ENCODE measurements at places on chromosomes 5 and 9.

- no peak for DNase-seq
Measured at GRCh38 chr9:74795803-74796202, 91.9 kb downstream of the TRPM6 start.

DNA sequence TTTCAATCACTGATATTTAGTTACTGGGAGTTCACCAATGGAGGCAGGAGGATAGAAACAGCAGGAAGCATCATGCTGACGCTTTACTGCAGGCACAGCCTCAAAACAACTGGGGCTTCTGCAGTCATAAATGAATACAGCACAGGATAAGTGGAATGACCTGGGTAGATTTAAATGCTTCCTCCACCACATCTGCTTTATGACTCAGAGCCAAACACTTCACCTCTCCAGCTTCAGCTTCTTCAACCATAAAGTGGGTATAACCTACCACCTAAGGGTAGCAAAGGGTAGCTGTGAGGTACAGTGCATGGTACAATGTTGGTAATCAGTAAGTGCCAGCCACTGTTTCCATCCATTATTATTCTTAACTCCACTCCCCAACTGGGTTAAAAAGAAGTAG is 28.4 kb downstream of the RASEF start:
- DNase-seq: no peak

GRCh38 chr5:168409591-168410458 is 76.4 kb upstream of the RARS1 start:
- DNase-seq: no peak

- no peak for DNase-seq
Measured at GRCh38 chr5:44884036-44884435, 75.3 kb downstream of the MRPS30 start.

DNA sequence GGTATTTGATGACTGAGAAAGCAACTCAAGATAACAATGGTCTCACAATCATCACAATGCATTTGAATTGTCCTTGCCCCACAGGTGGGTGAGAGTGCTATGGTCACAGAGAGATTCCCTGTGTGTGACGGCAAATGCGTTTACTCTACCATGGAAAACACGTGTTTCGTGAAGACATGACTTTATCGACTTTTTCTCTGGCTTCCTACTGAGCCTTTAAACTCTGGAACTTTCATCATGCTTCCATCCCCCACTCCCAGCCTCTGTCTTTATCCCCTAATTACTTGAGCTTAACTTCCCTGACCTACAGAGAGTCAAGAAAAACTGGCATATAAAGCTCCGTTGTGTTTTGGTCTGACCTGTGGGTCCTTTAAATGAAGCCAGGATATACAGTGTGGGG is 414.1 kb upstream of the CLINT1 start:
- DNase-seq: no peak

DNA sequence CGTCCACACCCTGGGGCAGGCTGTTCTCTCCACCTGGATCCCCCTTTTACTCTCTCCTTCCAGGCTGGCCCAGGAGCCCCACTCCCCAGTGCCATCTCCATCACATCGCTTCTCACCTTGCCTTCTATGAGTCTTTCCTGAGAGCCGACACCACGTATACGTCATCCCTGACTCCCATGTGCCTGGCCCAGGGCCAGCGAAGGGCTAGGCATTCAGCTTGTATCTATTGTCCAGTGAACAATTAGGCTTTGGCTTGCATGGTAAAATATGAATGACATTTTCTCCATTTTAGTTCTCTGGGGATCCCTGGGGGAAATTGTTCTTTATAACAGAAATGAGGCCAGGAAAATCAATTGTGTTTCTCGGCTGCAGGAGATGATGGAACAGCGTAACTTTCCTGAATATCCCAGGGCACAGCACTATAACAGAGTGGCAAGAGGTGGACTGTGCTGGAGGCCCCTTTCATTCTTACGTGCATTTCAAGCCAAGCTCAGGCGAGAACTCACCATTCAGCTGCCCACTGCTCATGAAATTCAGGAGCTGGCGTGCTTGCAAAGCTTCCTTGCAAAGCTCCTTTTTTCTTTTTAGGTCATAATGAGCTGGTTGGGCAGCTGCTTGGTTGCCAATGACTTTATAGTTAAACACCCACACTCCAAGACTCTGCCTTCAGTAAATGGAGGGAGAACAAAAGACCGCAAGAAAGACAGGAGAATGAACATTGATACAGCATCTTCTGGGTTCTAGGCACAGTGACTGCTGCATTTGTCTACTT is 37.7 kb downstream of the NSG2 start:
- DNase-seq: no peak

GRCh38 chr9:83960991-83961390 is 19.0 kb downstream of the HNRNPK start:
- no peak for DNase-seq

DNA sequence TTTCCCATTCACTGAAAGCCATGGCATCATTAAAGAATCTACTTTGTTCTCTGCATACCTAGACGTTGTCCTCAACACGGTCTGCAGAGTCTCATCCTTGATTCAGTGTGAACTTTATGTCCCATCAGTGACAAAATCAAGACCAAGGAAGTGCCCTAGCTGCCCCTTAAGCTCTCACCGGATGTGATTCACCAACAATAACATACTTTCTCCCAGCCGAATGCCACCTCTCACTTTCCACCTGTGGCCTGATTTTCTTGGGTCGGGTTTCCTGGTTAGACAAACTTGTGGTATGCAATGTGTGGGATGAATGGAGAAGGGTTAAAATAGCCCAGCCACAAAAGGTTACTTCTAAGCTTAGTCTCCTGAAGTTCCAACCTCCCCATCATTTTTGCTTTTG is 145.3 kb upstream of the PAPPA start:
- DNase-seq: no peak

DNA sequence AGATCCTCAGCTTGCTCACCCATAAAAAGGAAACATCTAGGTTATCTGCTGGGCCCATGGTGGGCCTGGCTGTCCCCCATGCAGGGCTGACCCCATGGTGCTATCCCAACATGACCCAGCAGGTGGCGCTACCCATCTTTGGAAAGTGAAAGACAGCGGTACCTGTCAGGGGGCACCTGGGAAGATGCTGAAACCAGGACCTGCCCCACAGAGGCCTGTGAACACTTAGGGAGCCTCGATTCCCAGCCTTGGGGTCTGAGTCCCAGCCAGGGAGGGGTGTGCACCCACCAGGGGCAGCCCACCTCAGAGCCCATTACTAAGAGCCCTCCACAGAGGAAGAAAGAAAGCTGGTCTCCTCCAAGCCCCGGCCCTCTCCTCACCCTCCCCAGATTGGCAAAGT is 46.6 kb upstream of the IPPK start:
- peak; percentile 62 for DNase-seq

DNA sequence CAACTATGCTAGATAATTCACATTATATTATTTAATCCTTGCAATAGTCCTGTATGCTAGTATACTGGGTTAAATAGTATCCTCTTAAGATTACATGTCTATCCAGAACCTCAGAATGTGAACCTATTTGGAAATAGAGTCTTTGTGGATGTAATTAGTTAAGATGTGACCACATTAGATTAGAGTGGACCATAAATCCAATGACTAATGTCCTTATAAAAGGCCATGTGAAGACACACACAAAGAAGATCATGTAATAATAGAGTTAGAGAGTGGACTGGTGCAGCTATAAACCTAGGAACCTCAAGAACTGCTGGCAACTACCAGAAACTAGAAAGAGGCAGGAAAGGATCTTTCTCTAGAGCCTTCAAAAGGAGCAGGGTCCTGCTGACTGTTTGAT is 263.6 kb upstream of the PTGER4 start:
- DNase-seq: no peak

DNA sequence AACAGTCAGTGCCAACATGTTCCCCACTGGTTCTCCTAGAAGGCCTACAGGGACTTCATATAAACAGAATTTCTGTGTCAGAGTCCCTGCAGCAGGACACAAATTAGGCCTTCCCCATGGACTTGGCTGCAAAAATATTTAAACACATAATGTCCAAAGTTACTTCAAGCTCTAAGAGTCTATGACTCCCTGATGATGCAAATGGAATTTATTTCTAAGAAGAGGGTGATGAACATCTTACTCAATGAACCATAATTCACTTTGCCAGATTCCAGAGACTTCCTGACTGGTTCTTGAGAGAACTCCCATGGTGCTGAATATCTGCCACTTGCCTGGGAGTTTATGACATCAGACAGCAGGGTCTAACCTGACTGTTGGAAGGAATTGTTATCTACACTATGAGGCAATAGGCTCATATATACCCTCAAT is 32.7 kb upstream of the ADRA1B start:
- DNase-seq: no peak

DNA sequence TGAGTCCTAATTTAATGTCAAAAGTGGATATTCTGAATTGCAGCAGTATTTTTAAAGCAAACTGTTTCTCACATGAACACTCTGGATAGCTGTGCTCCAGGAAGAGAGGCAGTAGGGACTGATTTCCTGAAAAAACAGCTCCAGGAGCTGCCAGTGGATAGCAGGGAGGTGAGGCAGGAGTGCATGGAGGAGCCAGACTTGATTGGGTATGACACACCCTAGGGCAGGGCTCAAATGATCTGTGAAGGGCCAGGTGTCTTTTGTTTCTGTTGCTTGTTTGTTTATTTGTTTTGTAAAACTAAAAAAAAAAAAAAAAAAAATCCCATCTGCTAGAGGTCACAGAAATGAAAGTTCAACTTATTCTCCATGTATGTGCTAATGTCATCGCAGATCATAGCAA is 83.4 kb downstream of the ADRB2 start:
- DNase-seq: no peak

DNA sequence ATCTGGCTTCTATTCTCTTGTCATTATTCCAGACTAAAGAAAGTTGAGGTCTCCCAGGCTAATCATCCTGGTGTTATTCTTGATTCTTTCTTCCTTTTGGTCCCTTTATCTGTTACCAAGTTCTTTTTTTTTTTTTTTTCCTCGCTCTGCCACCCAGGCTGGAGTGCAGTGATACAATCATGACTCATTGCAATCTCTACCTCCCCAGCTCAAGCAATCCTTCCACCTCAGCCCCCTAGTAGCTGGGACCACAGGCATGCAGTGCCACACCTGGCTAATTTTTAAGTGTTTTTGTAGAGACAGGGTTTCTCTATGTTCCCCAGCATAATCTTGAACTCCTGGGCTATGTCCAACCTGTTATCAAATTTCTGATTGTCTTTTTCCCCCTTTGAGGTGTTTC is 126.6 kb upstream of the DHFR start:
- DNase-seq: no peak

- DNase-seq: no peak
Measured at GRCh38 chr9:110599468-110599867, 19.9 kb upstream of the SVEP1 start.

DNA sequence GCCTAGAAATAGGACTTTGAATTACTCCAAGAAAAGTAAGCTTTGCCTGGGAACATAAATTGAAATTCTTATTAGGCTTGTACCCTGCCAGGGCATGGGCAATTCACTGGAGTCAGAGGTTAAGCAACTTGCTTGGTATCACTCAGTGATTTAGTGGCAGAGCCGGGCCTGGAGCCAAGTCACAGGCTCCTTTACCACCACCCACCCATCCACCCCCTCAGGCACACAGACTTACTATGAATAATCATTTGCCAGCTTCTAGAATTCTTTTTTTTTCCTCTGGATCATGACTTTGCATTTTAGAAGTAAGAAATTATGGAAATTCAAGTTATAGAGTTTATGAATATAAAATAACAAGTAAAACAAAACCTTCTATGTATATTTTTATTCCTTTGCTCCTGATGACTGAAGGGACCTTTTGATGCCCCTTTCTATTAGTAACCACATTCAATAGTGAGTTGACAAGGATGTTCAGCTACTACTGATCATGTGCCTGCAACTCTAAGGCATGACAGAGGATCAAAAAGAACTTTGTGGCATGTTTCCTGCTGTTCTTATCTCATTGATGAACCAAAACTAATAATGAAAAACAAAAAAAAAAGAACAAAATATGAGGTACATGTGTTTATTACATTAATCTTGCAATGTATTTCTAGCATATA is 614.7 kb downstream of the TLR4 start:
- DNase-seq: no peak

- peak; percentile 34 for DNase-seq
Measured at GRCh38 chr9:110058304-110058953, 149.5 kb downstream of the C9orf152 start.

GRCh38 chr9:28892538-28892937 is 1319.3 kb upstream of the C9orf72 start:
- no peak for DNase-seq

GRCh38 chr5:13766236-13766635 is 178.3 kb downstream of the DNAH5 start:
- no peak for DNase-seq

- DNase-seq: no peak
Measured at GRCh38 chr5:78845470-78845869, 139.6 kb downstream of the ARSB start.

DNA sequence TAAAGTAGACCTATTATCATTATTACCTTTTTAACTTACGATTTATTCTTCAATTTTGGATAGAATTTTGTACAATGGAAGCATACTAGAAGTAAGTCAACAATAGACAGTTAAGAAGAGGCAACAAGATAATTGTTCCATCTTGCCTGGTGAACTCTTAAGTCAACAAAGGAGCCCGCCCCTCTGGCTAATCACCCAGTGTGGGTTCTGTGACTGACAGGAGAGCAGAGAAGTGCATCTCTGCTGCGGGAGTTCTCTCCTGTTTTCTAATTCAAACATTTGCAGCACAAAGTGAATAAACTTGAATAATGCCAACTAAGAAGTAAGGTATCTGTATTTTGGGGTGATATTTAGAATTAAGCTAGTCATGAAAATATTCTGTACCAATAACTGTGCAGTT is 6.7 kb upstream of the ISL1 start:
- DNase-seq: no peak

GRCh38 chr5:112763165-112763564 is 25.5 kb downstream of the APC start:
- no peak for DNase-seq

DNA sequence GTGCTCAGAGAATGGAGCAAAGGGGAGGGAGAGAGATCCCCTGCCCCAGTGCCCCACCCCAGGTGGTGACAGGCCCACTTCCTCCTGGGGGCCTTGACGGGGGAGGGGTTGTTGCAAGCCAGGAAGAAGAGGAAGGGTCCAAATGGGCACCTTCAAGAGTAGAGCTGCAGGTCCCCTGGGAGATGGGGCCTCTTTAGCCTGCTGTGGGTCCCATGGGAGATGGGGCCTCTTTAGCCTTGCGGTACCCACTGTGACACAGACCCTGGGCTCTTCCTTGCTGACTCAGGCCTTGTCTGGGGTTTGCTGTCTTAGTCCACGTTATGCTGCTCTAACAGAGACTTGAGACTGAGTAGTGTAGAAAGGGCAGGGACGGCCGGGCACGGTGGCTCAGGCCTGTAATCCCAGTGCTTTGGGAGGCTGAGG is 9.6 kb upstream of the TOR4A start:
- DNase-seq: no peak

DNA sequence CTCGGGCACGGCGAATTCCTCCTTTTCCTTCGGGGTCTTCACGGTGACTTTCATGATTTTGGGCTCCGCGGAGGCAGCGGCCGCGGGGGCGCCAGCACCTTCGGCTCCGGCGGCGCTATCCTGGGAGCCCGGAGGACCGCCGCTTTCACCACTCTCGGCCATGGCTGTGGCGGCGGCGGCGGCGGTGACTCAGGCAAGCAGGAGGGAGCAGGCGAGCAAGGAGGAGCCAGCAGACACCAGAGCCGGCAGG is 315 bp downstream of the UBQLN1 start:
- no peak for DNase-seq

GRCh38 chr9:86407022-86407421 is 52.8 kb upstream of the TUT7 start:
- no peak for DNase-seq

- no peak for DNase-seq
Measured at GRCh38 chr5:1888541-1889251, 6.0 kb upstream of the IRX4 start.

- DNase-seq: no peak
Measured at GRCh38 chr5:14008819-14009311, 64.4 kb upstream of the DNAH5 start.

- no peak for DNase-seq
Measured at GRCh38 chr5:96537386-96537785, 104.3 kb upstream of the PCSK1 start.
